ENCODE measurements at places on chromosomes 1 and 21. TPM values are rescaled to one million over a fixed set of nuclear protein-coding genes. Genes with fewer than 3 reads are reported as not detected.

DNA sequence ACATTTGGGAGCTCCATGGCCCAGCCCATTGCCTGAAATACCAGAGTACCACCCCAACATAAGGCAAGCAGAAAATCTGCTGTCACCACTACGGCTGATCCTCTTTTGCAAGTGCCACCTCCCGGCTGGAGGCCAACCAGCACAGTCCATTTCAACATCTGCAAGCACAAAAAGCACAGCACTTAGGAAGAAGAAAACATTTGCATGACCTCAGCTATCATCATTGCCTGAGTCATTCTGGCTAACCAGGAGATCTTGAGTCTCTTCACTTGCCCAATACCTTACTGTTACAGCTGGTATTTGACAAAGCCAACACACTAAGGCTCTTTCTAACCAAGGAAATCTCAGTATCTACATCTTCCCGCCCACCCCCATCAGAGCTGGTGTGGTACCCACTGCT, 55.9 kb downstream of the NEK7 start:
- no peak for DNase-seq

- no peak for DNase-seq
Observed at GRCh38 chr1:154334079-154335024, 9.0 kb downstream of the ATP8B2 start.

- no peak for DNase-seq
Observed at GRCh38 chr1:240965581-240966091, 353.7 kb upstream of the GREM2 start.

GRCh38 chr1:115669886-115670285, 28.1 kb downstream of the VANGL1 start:
- DNase-seq = no peak

GRCh38 chr1:15707239-15707925, 23.3 kb downstream of the PLEKHM2 start:
- DNase-seq = no peak

DNA sequence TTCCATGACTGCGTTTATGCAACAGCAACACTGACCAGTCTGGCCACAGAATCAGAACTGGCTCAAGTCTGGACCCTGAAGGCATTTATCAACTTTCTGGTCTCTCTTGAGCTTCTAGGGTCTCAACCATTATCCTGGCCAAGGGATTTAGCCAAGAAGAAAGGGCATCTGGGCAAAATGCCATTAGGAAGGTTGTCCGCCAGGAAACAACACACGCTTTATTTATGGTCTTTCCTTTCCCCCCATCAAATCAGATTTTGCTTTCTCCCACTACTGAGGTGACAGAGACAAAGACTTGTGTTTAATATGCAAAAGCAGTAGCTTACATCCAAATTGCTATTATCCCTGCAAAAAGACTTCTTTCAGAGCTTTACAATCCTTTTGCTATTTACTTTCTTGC, 81.6 kb upstream of the PPP2R5A start:
- no peak for DNase-seq

DNA sequence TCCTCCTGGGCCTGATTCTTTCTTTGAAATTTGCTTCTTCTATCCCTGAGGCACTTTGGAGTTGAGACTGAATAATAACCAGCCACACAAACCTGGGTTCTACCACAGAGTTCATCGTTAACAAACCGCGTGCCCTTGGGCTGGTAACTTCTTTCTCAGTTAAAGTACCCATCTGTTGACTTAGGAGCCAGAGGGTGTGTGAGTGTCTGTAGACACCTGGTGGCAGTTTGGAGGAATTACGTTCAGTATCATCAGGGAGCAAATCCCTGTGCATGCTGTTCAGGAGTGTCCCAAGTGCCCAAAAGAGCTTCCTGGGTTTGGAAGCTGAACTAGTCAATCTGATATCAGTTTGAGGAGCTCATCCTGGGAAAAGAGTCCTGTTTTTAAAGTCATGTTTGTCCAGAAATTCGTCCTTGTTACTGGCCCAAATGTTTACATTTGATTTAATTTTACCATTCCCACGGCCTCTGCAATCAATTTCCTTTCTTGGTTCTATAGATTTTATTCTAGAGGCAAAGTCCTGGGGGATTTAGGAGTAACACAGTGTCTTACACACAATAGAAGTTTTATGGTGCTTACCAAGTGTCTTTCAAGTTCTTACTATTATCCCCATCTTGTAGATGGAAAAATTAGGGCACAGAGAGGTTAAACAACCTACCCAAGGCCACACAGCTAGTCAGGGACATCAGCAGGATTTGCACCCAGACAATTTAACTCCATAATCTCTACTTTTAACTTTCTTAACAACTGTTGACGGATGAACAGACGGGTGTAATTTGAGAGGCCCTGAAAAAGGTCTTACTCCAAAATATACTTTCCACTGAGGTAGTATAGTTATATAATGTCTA, 26.7 kb upstream of the RPTN start:
- DNase-seq = no peak

DNA sequence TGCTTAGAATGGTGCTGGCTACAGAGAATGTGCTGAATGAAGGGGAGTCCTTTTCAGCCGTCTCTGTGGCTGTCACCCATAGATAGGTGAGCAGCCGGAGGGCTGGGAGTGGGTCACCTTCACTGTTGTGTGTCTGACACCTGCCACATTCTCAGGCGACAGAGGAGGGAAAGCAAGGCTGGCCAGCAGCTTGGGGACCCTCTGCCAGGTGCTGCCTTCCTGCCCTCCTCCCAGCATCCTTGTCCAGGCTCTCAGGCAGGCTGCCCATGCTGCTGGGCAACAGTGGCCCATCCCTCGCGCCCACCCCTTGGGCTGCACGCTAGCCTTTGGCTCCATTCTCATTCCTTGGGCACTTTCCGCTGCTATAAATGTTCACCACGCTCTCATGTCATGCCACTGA, 22.1 kb downstream of the CYB5RL start:
- no peak for DNase-seq

DNA sequence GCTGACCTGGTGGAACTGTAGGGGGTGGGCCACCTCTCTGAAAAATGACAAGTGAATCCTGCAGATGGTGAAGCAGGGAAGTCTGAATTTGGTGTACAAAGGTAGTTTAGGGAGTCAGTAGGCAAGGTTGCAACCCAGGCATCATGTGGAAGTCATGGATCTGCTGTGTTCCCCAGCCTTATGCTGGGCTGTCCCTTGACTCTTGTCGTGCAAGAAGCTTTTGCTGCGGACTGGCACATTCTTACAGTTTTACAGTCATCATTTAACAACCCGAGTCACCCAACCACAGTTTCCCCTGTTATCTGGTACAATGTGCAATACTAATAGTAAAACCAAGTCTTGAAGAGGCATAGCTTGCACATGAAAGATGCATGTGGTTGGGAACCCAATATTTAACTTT, 13.2 kb downstream of the RHOU start:
- no peak for DNase-seq

DNA sequence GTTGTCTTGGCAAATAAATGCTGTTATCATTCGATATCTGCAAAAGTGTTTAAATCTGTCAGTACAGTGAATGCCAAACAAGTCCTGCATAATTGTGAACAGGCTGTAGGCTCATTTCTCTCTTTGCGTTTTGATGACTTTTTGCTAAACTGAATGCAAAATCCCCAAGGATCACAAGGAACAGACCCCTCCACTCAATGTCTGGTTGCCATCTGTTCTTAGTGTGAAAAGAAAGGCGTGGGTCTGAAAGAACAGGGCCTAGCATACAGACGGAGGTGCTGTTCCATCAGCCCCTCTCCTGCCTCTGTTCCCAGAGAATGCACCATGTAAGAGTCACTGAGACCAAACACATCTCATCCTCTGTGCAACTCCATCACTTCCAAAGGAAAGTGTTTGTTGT, 40.4 kb downstream of the EIF2B3 start:
- DNase-seq = no peak

The WDR64 gene
- total RNA-seq = 0.13 TPM

The PGBD5 gene
- 0.08 TPM for total RNA-seq

The TCHH gene
- 0.03 TPM for total RNA-seq

Data from activated T-cell treated with anti-CD3 and anti-CD28 coated beads, Interleukin-2, amount 50 U/mL, for 4 hours (primary cell).